CD14-positive monocyte (primary cell): ENCODE measurements at places on chromosomes 5 and 9.

GRCh38 chr9:26723486-26723885, 169.1 kb downstream of the CAAP1 start:
- no peak for DNase-seq

DNA sequence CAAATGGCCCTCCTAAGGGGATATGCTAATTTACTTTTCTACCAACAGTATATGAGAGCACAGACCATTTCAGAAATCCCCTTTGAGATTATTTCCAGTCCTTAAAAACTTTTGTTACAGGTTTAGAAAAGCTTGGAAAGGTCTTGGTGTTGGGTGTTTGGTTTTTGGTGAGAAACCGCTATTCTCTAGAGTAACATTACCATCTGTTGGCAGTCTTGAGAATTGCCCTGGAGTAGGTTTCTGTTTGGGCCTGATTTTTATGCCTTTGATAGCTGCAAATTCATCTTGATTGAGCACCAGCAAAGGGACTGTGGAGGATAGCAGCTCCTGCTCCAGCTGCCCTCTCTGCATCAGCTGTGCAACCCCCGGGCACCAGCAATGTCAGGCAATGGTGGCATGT, 8.0 kb downstream of the NUDT2 start:
- no peak for DNase-seq

- DNase-seq, result no peak
Observed at GRCh38 chr9:27367921-27368315, 71.0 kb upstream of the EQTN start.

- DNase-seq, result no peak
Observed at GRCh38 chr5:170000155-170000554, 19.9 kb upstream of the INSYN2B start.

DNA sequence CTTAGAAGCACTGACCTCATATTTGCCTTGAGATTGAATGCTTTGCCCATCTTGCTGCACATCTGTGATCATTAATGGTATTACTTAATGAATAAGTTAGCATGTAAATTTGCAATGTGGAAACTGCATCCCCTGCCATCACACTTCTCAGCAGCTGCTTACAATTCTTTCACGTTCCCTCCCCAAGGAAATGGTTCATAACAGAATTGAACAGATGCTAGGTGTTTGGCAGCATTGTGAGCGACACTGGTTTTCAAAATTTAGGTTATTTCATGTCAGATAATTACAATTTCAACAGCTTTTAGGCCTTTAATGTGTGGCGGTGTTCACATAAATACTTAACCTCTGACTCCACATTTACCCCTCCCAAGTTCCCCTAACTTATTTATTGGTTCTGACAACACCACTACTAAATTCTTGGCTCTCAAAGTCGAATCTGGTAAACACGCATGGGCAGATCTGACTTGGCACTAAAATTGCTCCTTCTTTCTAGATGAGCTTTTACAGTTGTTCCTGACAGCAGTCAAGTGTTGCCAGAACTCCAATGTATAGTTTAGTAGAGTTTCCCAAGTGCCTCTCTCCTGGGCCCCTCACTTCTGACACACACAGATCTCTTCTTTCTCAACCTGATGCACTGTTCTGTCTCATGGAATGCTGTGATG, 46.8 kb downstream of the SLC1A3 start:
- no peak for DNase-seq

GRCh38 chr9:89515416-89515815, 17.5 kb upstream of the SEMA4D start:
- DNase-seq, result no peak

GRCh38 chr5:122844136-122844909, 1.1 kb upstream of the SNX24 start:
- peak; percentile 3 for DNase-seq

GRCh38 chr9:89534515-89535287, 36.8 kb upstream of the SEMA4D start:
- DNase-seq, result no peak

DNA sequence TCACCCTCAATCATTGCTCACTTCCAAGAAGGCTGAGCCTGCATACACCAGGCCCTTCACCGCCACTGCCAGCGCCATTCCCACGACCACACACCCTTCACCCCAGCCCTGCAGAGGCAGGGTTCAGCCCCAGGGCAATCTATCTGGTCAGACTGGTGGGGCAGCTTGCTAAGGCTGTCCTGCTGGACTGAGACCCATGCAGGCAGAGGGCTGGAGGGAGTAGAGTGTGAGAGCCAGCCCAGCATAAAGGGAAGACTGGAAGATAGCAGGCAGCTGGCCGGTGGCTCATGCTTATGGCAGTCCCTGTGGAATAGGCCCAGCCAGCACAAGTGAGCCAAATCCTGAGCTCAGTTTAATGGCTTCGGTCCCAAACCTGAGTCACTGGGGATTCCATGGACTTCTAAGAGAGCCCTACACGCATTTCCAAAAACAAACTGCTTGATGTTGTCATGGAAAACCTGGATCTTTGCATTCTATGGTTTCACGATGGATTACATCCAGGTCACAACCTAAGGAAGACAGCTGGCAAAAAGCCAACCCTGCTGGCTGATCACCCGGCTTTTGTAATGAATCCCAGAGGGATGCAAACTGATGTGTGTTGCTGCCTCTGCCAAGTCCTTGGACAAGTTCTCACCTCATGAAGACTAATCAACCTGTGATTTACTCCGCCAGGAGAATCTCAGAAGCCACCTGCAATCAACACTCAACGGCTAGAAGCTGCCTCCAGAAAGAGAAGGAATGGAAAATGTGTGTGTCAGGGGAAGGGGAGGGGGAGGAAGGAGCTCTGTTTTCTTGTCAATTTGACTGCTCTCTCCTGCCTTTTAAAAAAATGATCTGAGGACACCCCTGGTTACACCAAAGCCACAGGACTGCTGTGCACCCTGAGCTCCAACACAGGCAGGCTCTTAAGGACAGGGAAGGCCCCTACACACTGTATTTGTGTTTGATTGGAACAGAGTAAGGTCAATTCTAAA, 143.6 kb downstream of the LHFPL2 start:
- DNase-seq, result no peak

DNA sequence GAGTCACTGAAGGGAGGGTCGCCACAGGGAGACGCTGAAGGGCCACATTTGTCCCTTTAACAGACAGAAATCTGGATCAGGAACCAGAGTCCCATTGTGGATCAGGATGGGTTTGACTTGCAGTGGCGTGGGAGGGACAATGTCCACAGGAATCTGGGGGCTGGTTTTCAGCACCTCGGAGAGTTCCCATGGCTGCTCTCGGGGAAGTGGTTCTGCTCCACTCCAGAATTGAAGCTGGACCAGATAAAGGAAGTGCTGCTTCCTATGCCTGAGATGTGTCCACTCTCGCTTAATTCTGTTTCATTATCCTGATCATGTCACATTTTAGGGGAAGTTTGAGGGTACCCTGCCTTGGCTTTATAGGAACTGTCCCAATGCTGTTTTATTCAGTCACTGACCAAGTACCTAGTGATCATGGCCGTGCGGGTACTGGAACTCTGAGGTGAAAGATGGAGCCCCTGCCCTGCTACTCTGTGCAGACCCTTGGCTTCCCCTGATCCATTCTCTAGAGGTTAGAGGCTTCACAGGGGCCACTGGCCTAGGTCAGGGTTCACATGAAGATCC, 28.7 kb downstream of the ENHO start:
- DNase-seq, result peak; percentile 12

DNA sequence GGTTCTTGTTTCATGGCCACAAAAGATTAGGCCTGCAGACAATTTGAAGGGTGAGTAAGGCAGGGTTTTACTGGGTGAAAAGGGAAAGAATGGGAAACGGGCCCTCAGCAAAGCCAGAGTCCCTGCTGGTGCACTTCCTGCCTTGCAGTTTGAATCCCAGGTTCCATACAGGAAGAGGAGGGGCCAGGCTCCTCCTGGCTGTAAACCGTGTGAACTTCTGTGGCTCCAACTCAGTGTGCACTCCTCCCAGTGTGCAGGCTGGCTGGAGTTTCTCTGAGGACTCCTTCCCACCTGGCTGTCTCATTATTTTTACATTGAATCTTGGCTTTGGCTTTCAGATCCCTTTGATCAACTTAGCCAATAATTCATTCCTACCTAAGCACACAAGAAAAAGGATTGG, 367.1 kb upstream of the KLF4 start:
- no peak for DNase-seq

DNA sequence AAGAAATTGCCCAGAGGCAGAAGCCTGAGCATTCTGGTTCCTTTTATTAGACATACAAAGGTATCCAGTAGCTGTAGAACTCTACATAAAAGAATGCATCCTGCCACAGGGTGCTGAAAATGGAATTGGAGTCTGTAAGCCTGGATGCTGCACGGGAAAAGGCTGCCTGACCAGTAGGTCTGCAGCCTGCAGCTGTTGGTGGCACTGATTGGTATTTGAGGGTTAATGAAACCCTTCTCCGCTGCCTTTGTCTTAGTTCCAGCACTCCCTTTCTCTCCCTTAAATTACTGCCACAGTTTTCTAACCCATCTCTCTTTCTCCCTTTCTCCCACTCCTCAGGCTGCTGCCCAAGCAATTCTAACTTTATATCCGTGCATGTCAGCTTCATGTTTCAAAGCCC, 64.7 kb downstream of the BRINP1 start:
- no peak for DNase-seq

DNA sequence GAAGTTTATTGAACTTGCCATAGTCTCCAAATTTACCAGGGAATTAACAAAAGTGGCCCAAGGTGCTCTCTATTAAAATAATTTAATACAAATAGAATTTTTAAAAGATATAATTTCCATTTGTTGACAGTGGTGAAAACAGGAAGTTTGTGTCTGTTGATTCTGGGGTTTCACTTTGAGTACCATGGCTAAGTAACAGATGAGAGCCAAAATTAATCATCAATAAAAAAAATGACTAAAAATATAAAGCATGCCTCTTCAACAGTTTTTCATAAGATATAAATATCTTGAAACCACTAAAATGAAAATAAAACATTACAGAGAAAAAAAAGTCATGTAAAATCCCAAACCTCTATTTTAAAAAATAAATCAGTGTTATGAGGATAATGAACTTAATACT, 49.8 kb downstream of the SGCD start:
- no peak for DNase-seq

GRCh38 chr5:153447534-153447933, 42.9 kb upstream of the GRIA1 start:
- no peak for DNase-seq

GRCh38 chr5:96084874-96085506, 123.3 kb upstream of the ELL2 start:
- DNase-seq, result peak; percentile 57

- DNase-seq, result no peak
Observed at GRCh38 chr5:87195104-87195591, 72.5 kb upstream of the RASA1 start.

- DNase-seq, result no peak
Observed at GRCh38 chr5:36070687-36071571, 4.2 kb upstream of the UGT3A2 start.

- DNase-seq, result no peak
Observed at GRCh38 chr9:132486706-132487350, 76.8 kb downstream of the CFAP77 start.

GRCh38 chr9:2593744-2594143, 27.8 kb upstream of the VLDLR start:
- DNase-seq, result no peak
